Thymus (tissue), 14 donors: ENCODE measurements at places on chromosomes 6 and 20. TPM values are rescaled to one million over a fixed set of nuclear protein-coding genes. Genes with fewer than 3 reads are reported as not detected.

DNA sequence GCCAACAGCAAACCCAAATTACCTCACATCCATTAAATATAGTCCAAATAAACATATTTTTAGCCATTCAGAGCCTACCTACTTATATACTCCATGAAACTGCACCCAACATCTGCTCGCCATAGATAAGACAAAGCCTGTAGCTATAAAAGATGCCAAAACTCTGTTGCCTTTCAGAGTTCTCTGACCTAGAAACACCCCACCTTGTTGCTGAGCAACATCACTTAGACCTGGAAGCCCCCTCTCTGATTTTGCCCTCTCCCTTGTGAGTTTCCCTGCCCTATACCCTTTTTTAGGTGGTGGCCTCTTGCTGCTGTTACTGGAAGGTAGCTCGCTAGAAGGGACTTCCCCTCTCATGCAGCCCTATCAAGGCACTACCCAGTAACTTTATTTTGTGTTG, 27.7 kb upstream of the FBXL4 start:
- H3K4me3 ChIP-seq, result no peak overlapping the region
- DNase-seq, result no peak
- no peaks in the 10 kb centered on the region for H3K4me1 ChIP-seq
- no peak overlapping the region for H3K27ac ChIP-seq

GRCh38 chr6:22471746-22472145, 97.6 kb upstream of the HDGFL1 start:
- H3K27ac ChIP-seq, result no peak overlapping the region
- H3K4me3 ChIP-seq, result no peak overlapping the region
- H3K27me3 ChIP-seq, result no peaks in the 10 kb centered on the region

DNA sequence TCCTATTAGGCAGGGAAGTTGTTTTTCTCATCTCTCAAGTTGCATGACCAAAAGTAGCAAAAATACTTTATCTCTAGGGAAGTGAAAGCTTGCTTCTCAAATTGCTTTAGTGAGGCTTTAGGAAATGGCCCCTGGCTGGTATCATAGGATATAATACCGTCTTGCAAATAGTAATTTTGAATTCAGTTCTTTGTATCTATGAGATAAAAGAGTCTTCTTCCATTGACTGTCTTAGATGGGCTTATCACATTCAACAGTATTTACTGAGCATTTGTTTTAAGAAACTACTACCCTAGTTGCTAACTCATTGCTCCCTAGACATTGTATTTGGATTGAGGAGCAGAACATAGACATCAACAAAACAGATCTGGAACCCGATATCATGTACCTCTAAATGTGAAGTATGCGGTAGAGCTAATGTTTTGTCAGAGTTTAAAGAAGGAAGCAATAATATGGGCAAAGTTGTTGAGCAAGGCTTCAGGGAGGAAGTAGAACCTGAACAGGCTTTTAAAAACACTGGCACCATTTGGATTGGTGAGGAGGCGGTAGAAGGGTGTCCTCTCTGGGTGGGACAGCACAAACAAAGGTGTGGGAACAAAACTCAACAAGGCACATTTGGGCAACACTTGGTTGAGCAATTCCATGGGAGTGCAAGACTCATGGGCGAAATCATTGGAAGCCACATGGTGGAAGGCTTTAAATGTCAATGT, 101.5 kb downstream of the SGK1 start:
- DNase-seq, result no peak
- no peak overlapping the region for H3K27ac ChIP-seq
- no peaks in the 10 kb centered on the region for H3K27me3 ChIP-seq
- H3K36me3 ChIP-seq, result no peaks in the 10 kb centered on the region
- H3K4me3 ChIP-seq, result no peak overlapping the region

DNA sequence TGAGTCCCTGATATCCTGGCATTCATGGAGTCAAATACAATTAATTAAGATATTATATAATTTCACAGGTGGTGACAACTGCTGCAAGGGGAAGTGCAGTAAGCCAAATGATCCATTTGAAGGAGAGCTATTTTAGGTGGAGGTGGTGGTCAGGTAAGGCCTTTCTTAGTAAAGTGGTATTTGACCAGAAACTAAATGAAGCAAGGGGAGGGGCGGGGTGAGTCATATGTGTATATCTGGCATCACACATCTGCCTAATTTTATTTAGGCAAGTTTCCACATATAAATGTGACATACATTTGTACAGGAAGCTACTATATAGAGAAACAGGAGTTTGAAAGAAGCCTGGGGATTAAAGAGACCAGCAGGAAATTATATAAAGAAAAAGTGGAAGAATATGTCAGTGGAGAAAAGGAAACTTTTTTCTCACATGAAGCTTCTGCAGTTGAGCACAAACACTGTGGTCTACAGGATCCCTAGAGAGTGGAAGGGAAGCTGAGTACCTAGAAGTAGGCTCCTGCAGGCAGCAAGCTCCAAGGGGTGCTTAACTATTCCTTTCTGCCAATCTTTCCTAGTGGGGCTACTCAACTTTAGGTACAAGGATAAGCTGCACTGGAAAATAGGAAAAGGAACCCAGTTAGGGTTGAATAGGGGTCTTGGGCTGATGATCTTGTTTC, 99.6 kb downstream of the OGFRL1 start:
- H3K36me3 ChIP-seq, result no peaks in the 10 kb centered on the region
- no peaks in the 10 kb centered on the region for H3K4me1 ChIP-seq
- no peak overlapping the region for H3K4me3 ChIP-seq
- no peak overlapping the region for H3K27ac ChIP-seq

- peaks cover 45% of the 10 kb centered on the region for H3K4me1 ChIP-seq
- H3K4me3 ChIP-seq, result no peak overlapping the region
- no peak for DNase-seq
- H3K36me3 ChIP-seq, result no peaks in the 10 kb centered on the region
- no peak overlapping the region for H3K27ac ChIP-seq
These were observed 199.2 kb downstream of the CD83 start for GRCh38 chr6:14316651-14317386.

GRCh38 chr6:42010185-42010891, 40.0 kb upstream of the TAF8 start:
- no peaks in the 10 kb centered on the region for H3K27me3 ChIP-seq
- H3K36me3 ChIP-seq, result peaks cover 30% of the 10 kb centered on the region
- peaks cover 62% of the 10 kb centered on the region for H3K4me1 ChIP-seq
- peak overlapping the region; percentile 94 for H3K27ac ChIP-seq

GRCh38 chr6:148761527-148762011, 14.7 kb downstream of the UST start:
- peak overlapping the region; percentile 87 for H3K27ac ChIP-seq
- peak overlapping the region; percentile 9 for H3K4me3 ChIP-seq
- no peaks in the 10 kb centered on the region for H3K27me3 ChIP-seq

GRCh38 chr6:126300126-126300525, 39.8 kb upstream of the CENPW start:
- DNase-seq, result no peak
- no peak overlapping the region for H3K4me3 ChIP-seq
- H3K4me1 ChIP-seq, result no peaks in the 10 kb centered on the region
- H3K36me3 ChIP-seq, result no peaks in the 10 kb centered on the region

The RAMACL gene
- total RNA-seq, result 0.28 TPM

The TAP1 gene
- total RNA-seq, result 107 TPM

GRCh38 chr6:17497535-17498095, 102.5 kb upstream of the FAM8A1 start:
- no peaks in the 10 kb centered on the region for H3K27me3 ChIP-seq
- no peaks in the 10 kb centered on the region for H3K36me3 ChIP-seq
- no peaks in the 10 kb centered on the region for H3K4me1 ChIP-seq
- H3K27ac ChIP-seq, result no peak overlapping the region

DNA sequence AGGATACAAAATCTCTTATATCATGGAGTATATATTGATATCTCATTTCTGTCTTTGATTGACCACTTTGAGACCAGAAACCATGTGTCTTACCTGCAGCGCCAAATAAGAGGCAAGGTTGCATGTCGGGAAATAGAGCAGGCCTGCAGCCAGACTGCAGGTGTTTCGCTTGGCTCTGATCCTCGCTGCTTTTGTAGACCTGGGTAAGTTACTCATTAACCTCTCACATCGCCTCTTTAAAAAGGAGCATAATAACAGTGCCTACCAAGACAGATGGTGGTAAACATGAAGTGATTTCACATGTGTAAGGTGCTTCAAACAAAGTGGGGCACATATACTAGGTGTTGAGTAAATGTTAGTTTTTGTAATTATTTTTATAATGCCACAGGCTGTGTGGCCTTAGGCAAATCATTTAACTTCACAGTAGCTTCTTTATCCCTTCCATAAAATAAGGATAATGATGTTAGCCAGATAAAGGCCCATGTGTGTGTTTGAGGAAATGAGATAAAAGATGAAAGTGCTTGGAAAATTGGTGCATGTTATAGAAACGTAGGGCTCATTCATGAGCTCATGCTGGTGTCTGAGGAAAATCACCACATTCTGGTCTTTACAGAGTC, 248.8 kb upstream of the MAP3K7 start:
- H3K27ac ChIP-seq, result no peak overlapping the region
- H3K27me3 ChIP-seq, result no peaks in the 10 kb centered on the region
- no peak for DNase-seq
- H3K4me3 ChIP-seq, result no peak overlapping the region

The SYS1 gene
- 15.2 TPM for total RNA-seq

- DNase-seq, result no peak
- H3K27me3 ChIP-seq, result no peaks in the 10 kb centered on the region
- peaks cover 26% of the 10 kb centered on the region for H3K36me3 ChIP-seq
- H3K27ac ChIP-seq, result peak overlapping the region; percentile 35
- no peak overlapping the region for H3K4me3 ChIP-seq
These were observed 10.3 kb downstream of the KIZ start for GRCh38 chr20:21136015-21136732.

- H3K36me3 ChIP-seq, result no peaks in the 10 kb centered on the region
- no peak for DNase-seq
- no peaks in the 10 kb centered on the region for H3K27me3 ChIP-seq
These were observed 60.1 kb upstream of the E2F3 start for GRCh38 chr6:20341564-20341963.

DNA sequence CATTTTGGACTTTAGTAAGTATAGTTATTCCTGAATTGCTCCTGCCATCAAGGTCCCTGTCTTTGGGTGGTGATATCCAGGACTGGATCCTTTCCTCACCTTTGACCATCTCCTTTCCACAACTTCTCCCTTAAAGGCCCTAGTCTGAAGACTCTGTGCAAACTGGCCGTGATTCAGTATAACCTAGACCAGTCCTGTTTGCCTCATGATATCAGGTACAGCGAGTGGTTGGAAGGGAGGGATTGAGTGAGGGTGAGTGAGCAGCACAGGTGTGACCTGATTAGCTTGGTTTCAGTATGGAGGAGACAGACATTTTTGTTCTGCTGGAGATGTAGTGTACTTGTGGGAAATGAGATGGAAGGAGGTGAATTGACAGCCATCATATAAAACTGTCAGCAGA, 2.3 kb upstream of the RRP36 start:
- DNase-seq, result no peak
- H3K27me3 ChIP-seq, result no peaks in the 10 kb centered on the region
- peaks cover 59% of the 10 kb centered on the region for H3K36me3 ChIP-seq
- peaks cover 17% of the 10 kb centered on the region for H3K4me1 ChIP-seq
- H3K4me3 ChIP-seq, result no peak overlapping the region
- no peak overlapping the region for H3K27ac ChIP-seq

- no peaks in the 10 kb centered on the region for H3K4me1 ChIP-seq
- peak overlapping the region; percentile 61 for H3K27ac ChIP-seq
- H3K27me3 ChIP-seq, result no peaks in the 10 kb centered on the region
- H3K36me3 ChIP-seq, result peaks cover 68% of the 10 kb centered on the region
- DNase-seq, result no peak
These were observed 39.6 kb downstream of the PLCG1 start for GRCh38 chr20:41176711-41177552.

GRCh38 chr20:60288945-60289344, 330.7 kb downstream of the CDH26 start:
- no peaks in the 10 kb centered on the region for H3K27me3 ChIP-seq
- no peak overlapping the region for H3K4me3 ChIP-seq
- H3K36me3 ChIP-seq, result peaks cover 8% of the 10 kb centered on the region
- H3K27ac ChIP-seq, result no peak overlapping the region
- no peak for DNase-seq

DNA sequence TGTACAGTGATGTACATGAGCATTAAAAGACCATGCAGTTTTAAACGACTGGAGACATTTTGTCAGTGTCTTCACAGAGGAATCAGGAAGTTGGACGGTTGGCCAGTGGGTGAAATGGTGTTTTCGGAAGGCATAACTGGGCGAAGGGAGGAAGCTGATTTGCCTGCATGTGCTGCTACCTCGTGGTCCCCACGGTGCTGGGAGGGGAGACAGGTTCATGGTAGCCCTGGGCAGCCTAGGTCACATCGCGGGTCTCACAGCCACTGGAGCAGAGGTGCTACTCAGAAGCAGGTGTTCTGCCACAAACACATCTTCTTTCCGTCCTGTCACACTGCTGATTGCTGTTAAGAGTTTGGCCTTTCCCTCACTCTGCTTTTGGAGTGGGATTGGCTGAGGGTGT, 35.2 kb downstream of the HIVEP1 start:
- H3K36me3 ChIP-seq, result no peaks in the 10 kb centered on the region
- DNase-seq, result no peak
- H3K4me3 ChIP-seq, result no peak overlapping the region
- no peak overlapping the region for H3K27ac ChIP-seq
- no peaks in the 10 kb centered on the region for H3K27me3 ChIP-seq
- H3K4me1 ChIP-seq, result no peaks in the 10 kb centered on the region

DNA sequence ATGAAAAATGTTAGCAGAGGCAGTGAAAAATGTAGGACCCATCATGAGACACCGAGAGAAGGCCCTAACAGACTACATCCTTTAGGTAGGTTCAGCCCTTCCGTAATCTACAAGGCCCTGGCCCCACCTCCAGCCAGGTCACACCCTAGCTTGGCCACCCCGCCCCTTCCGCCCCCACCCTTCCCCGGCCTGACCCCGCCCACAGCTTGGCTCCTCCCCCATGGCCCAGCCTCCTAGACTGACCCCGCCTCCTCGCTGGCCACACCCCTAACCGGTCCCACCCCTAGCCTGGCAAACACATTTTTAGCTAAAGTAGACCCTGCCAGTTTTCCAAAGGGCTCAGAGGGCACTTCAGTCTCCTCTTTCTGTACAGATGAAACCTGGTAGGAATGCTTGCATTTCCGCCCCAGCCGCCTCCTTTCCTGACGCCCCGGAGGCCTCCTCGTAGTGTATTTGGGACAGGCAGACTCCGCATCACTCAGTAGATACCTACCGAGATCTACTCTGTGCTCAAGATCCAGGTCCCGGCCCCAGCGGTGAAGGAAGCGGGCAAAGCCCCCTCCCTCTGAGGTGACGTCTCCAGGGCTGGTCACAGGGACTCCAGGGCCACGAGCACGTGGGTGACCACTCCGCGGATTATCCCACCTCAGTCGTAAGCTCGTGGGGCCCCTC, 443.5 kb downstream of the PREX1 start:
- no peaks in the 10 kb centered on the region for H3K27me3 ChIP-seq
- H3K27ac ChIP-seq, result no peak overlapping the region
- no peak overlapping the region for H3K4me3 ChIP-seq
- H3K36me3 ChIP-seq, result no peaks in the 10 kb centered on the region
- DNase-seq, result no peak

The DCBLD1 gene
- total RNA-seq, result 1.3 TPM

- H3K4me3 ChIP-seq, result no peak overlapping the region
- H3K36me3 ChIP-seq, result no peaks in the 10 kb centered on the region
- no peak for DNase-seq
- H3K27me3 ChIP-seq, result no peaks in the 10 kb centered on the region
These were observed 303.8 kb upstream of the TBX18 start for GRCh38 chr6:85068221-85068620.

GRCh38 chr6:8080362-8081151, 16.4 kb upstream of the BLOC1S5 start:
- no peak overlapping the region for H3K27ac ChIP-seq
- peaks cover 12% of the 10 kb centered on the region for H3K36me3 ChIP-seq
- DNase-seq, result no peak
- no peaks in the 10 kb centered on the region for H3K27me3 ChIP-seq
- no peak overlapping the region for H3K4me3 ChIP-seq

GRCh38 chr6:654136-654535, 2.8 kb downstream of the HUS1B start:
- H3K4me3 ChIP-seq, result no peak overlapping the region
- H3K36me3 ChIP-seq, result no peaks in the 10 kb centered on the region
- H3K27me3 ChIP-seq, result no peaks in the 10 kb centered on the region
- no peaks in the 10 kb centered on the region for H3K4me1 ChIP-seq
- H3K27ac ChIP-seq, result no peak overlapping the region
